ENCODE measurements at places on chromosomes 1 and 21. TPM values are rescaled to one million over a fixed set of nuclear protein-coding genes. Genes with fewer than 3 reads are reported as not detected.

DNA sequence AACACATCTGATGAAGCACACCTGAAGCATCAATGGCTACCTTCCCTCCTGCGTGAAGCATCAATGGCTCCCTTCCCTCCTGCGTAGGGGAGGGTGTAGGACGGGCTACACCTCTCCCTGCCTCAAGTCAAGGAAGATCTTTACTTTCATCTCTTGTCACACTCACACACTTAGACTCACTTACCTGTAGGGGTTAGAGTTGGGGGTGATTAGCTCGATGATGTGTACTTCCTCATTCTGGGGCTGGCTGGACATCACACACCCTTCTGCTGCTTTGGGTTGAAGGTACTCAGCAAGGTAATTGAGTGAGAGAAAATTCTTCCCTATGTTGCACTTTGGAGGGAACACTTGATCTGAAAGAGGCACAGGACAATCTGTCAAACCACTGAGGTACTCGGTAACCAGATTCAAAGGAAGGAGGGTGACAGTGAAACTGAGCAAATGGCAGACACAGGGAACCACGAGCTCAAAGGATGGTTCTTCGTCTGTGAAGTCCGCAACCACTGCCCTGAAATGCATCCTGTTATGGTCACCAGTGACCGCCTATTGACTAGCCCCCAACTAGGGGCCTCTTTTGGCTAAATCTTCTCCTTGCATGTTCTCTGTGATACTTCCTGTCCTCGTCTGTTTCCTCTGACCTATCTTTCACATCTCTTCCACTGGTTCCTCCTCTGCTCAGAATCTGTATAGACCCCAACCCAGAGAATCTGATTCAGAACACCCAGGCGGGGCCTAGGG, 156.2 kb downstream of the TGFBR3 start:
- no peak for DNase-seq

- no peak for DNase-seq
These were observed 24.9 kb downstream of the DIP2A start for GRCh38 chr21:46483300-46484295.

DNA sequence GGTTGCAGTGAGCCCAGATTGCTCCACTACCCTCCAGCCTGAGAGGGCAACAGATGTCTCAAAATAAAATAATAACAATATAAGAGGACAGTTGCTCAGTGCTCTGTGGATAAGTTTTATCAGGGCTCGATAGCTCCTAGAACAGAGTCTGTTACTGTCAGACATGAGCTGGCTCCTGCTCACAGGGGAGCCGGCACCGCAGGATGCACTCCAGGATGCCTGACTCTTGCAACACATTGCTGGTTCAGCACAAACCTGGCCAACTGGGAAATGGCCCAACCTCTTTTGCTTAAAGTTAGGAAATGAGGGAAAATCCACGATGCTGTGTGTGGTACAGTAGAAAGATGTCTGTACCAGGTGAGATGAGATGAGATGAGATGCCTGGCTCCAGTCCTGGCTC, 5.8 kb upstream of the CTSE start:
- DNase-seq = no peak

- DNase-seq = no peak
These were observed 39.7 kb downstream of the PBX1 start for GRCh38 chr1:164598719-164599118.

Gene MTARC2
- 0.55 TPM for total RNA-seq

Gene PROK1
- not detected for total RNA-seq

Gene BEND5
- not detected for total RNA-seq
